ENCODE measurements at places on chromosomes 13 and 19. TPM values are rescaled to one million over a fixed set of nuclear protein-coding genes. Genes with fewer than 3 reads are reported as not detected.

GRCh38 chr19:54606891-54607784, 13.7 kb downstream of the LILRA1 start:
- no peak for DNase-seq

Gene NCR1
- polyA plus RNA-seq: 0.26 TPM

DNA sequence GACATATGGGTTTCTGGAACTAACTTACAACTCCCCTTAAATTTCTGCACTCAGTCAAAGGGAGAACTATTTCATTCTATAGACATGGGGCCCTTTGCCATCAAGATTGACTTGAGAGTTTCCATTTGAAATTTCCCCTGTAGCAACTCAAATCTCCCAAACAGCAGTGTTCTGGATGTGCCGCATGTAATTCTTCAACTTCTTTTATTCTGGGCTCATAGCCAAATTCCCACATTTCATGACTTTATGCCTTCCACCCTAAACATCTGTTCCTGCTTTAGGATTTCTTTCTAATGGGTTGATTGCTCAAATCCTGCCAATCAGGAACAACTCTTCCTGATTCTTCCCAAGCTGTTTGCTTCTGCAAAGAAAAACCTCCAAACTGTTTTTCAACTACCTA, 336.0 kb downstream of the TBC1D4 start:
- peak; percentile 69 for DNase-seq

DNA sequence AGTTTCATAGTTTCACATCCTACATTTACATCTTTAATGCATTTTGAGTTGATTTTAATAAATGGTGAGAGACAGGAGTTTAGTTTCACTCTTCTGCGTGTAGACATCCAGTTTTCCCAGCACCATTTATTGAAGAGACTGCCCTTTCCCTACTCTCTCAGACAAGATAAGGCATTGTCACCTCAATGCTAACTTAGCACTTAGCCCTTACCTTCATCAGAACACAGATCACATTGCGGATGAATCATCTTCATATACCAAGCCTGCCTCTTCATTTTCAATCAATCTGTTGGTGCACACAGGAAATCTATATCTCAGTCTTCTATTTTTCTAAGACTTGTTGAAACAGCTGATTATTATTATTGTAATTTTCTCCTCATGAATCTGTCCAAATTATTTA, 396.6 kb upstream of the NBEA start:
- DNase-seq: no peak

DNA sequence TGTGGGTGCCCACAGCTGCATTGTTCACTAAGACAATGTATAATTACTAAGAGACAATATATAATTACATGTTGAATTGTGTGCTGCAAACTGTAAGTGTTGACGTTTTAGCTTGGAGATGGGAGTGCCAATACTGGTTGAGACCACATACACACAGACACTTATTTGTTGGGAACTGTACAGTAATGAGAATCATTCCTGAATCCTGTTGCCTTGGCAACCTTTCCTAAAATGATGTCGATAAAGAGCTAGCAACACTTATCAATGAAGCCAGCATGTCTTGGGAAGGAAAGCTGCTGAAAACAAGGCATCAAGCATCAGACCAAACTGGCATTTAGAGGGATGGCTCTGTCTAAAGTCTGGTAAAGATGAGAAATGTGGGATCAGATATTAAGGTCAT, 51.3 kb downstream of the PCDH8 start:
- no peak for DNase-seq

DNA sequence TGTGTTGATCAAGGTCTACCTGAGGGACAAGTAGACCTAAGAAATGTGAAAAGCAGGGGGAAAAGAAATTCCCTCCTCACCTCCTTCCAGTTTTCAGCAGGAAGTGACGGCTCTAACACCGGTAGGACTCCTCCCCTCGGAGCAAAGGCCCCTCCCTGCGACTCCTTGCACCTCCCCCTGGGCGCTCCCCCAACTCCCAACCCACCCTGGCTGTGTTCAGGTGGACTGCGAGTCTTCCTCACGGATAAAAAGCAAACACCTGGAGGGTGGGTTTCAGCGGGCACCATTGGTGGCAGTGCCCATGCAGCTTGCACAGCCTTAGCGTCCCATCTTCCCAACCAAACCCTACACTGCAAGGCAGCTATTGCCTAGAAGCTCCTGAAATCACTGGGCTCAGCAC, 124.5 kb downstream of the COL4A1 start:
- DNase-seq: no peak

Gene NLRP12
- polyA plus RNA-seq: 0.37 TPM

- DNase-seq: no peak
Measured at GRCh38 chr19:19470579-19470978, 44.8 kb downstream of the TSSK6 start.

DNA sequence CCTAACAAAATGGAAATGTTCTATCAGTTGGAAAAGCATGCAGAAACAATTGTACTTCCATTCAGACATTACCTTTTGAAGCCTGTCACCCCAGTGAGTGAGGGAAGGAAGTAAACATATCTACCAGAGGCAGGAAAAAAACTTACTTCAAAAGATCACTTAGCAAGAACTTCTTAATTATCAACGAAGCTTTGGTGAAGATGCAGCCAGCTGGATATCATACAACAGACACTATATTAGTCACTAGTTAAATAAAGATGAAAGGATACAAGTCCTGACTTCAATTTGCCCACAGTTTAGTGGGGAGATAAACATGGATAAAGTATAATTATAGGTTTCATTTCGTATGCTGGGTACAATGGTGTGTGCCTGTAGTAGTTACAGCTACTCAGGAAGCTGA, 148.8 kb downstream of the TNFRSF19 start:
- no peak for DNase-seq

GRCh38 chr19:18112989-18113478, 15.5 kb downstream of the MAST3 start:
- peak; percentile 87 for DNase-seq

- no peak for DNase-seq
Measured at GRCh38 chr19:16002406-16003384, 53.9 kb downstream of the OR10H4 start.

Gene MCEMP1
- 0.90 TPM for polyA plus RNA-seq

DNA sequence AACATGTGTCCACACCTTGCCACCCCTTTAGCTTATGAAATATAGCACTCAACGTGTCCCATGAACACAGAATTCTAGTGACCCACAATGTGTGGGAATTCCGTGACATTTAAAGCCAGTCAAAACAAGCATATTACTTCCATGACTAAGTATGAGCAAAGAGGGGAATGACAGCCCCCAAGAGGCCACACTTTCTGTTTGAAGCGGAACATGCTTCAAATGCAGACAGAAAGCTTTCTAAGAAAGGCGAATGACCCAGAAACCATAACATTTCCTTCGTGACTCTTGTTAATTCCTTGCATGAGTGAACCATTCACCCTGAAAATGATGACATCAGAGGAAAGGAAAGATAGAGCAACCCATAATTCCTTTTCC, 122.0 kb upstream of the FNDC3A start:
- DNase-seq: no peak

DNA sequence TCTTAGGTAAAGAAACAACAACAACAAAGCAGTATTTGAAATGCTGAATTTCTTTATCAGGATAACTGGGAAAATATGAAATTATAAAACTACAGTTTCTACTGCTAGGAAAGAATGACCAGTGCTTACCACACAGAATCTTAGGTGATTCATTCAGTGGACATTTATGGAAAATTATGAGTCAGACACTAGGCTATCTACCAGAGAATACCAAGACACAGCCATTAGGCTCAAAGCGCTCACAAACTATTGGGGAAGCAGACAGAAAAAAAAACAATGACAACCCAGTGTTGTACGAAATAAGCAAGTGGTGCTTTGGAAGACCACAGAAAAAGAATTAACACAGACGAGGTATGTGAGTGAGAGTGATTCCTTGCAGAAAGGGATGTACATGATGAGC, 1019.5 kb downstream of the PCDH9 start:
- no peak for DNase-seq

Gene CEACAM3
- polyA plus RNA-seq: 0.12 TPM

- DNase-seq: no peak
Measured at GRCh38 chr13:84705982-84706710, 823.9 kb upstream of the SLITRK1 start.

GRCh38 chr13:91347996-91348905, 764 bp downstream of the MIR17HG start:
- DNase-seq: peak; percentile 89

DNA sequence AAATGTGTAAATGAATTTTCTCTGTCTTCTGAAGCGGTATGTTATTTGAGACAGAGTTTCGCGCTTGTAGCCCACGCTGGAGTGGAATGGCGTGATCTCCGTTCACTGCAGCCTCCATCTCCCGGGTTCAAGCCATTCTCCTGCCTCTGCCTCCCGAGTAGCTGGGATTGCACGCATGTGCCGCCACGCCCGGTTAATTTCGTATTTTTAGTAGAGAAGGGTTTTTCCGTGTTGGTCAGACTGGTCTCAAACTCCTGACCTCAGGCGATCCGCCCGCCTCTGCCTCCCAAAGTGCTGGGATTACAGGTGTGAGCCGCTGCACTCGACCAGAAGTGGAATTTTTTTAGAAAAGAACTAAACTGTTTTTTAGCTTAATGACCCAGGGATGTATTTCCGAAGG, 3.4 kb upstream of the ZNF808 start:
- no peak for DNase-seq

- DNase-seq: no peak
Measured at GRCh38 chr19:14837391-14837790, 2.4 kb upstream of the OR7A5 start.

Gene USPL1
- 30.7 TPM for polyA plus RNA-seq

GRCh38 chr13:42331009-42331408, 59.1 kb downstream of the AKAP11 start:
- no peak for DNase-seq

DNA sequence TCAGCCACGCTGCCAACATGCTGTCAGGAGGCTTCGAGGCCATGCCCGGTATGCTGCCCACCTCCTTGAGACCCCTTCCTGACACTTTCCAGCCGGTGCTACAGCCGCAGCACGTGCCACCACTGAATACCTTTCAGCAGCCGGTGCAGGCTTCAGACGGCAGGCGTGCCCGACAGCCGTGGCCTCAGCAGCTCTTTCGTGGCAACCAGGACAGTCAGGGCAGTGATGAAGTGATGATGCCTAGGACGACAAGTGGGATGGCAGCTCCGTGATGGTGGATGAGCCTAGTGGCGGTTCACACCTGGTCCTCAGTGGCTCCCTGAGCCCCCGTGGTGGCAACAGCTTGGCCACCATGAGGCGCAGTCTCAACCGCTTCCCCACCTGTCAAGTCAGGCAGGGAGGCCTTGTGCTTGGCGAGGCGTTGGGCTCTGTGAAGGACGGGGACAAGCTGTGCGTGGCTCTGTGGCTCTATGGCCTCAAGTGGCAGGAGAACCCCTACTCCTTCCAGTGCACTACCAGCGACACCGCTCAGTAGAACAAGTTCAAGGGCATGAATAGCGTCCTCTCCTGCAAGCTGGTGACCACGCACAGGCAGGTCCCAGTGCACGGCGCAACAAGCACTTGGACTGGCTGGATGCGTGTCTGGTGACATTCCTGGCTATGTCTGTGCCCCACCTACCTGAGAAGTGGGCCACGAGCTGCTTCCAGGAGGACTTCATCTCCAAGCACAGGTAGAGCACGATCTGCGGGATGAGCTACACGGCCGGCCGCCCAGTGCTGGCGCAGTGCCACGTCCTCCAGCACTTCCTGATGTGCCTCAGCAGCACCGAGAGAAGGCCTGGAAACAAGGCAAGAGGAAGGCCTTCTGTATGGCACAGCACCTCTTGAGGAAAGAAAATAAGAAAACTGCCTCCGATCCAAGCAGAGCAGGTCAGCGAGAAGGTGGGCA, 18.2 kb upstream of the ZNF14 start:
- DNase-seq: peak; percentile 61

Gene SPHK2
- polyA plus RNA-seq: 13.5 TPM

DNA sequence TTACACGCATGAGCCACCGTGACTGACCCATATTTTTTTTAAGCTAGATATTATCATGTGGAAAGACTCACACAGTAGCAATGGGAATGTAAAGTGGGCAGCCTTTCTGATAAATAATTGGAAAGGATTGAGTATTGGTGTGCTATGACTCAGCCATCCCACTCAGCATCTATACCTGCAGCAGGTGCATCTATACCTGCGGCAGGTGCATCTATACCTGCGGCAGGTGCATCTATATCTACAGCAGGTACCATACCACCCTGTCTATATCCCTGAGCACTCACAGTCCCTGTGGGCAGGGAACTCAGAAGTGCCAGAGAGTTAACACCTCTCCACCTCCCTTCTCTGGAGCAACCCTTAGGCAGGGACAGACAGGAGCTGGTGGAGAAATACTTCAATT, 5.2 kb upstream of the LRRC8E start:
- DNase-seq: no peak

DNA sequence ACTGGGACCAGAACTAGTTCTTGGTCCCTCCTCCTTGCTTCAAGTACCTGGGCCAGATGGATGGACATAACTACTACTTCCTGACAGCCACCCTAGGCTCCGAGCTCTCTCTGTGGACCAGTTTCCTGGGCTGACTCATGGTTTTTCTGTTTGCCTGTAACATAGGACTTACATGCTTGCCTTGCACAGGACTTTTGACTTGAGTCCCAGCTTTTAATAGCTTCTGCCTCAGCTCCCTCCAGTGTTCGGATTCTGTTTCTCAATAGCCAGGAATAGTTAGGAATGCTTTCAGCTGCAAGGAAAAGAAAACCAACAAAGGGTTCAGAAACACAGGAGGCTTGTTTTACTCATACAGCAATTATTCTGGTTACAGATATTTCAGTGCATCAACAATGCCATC, 405.9 kb downstream of the ZNF536 start:
- no peak for DNase-seq

GRCh38 chr19:39325778-39326665, 5.4 kb upstream of the LRFN1 start:
- peak; percentile 17 for DNase-seq

Gene TEX26
- polyA plus RNA-seq: 0.54 TPM

Gene IZUMO2
- 1.1 TPM for polyA plus RNA-seq

GRCh38 chr13:49580980-49581680, 4.2 kb downstream of the RCBTB1 start:
- DNase-seq: no peak

- DNase-seq: no peak
Measured at GRCh38 chr19:1134431-1134830, 30.6 kb downstream of the GPX4 start.

DNA sequence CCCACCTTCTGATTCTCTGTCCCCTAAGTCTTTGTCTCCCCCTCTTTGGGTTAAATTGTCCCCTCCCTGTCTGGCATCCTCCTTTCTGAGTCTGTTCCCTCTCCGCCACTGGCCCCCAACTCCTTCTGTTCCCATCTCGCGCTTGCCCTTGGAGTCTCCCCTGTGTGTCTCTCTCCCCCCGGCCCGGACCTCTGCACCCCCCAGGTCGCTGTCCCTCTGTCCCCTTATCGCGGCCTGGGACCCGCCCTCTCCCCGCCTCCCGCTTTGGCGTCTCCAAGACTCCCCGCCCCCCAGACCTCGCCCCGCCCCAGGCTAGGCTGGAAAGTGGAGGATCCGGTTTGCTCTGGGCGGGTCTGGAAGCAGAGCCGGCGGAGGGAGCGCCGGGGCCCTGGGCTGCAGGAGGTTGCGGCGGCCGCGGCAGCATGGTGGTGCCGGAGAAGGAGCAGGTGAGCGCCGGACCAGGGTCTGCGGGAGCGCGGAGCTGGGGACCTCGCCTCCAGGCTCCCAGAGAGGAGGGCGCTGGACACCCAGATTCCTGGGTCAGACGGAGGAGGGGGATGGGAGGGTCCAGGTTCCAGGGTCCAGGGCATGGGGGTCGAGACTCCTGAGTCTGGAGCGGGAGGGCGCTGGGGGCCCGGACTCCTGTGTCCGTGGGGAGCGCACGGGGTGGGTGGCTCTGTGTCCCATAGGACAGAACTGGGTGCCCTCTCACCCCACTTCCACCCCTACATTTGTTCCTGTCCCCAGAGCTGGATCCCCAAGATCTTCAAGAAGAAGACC, at the start of gene TRPM4:
TSS of gene TRPM4 (plus strand) at position 348 of the 780 bp plus-strand sequence. CDS start at position 423, 75 bp downstream.
- DNase-seq: peak; percentile 95

- no peak for DNase-seq
Measured at GRCh38 chr13:96795670-96796069, 198.6 kb downstream of the OXGR1 start.
